ENCODE measurements at places on chromosomes 11 and 22. TPM values are rescaled to one million over a fixed set of nuclear protein-coding genes. Genes with fewer than 3 reads are reported as not detected.

GRCh38 chr11:46560300-46560991 is 33.4 kb downstream of the AMBRA1 start:
- DNase-seq: no peak

GRCh38 chr11:134764966-134765365 is 352.9 kb upstream of the B3GAT1 start:
- DNase-seq: no peak

GRCh38 chr11:67634366-67635230 is 4.9 kb upstream of the NUDT8 start:
- DNase-seq: peak; percentile 52

GRCh38 chr11:81072273-81072672 is 1631.4 kb upstream of the TENM4 start:
- no peak for DNase-seq

DNA sequence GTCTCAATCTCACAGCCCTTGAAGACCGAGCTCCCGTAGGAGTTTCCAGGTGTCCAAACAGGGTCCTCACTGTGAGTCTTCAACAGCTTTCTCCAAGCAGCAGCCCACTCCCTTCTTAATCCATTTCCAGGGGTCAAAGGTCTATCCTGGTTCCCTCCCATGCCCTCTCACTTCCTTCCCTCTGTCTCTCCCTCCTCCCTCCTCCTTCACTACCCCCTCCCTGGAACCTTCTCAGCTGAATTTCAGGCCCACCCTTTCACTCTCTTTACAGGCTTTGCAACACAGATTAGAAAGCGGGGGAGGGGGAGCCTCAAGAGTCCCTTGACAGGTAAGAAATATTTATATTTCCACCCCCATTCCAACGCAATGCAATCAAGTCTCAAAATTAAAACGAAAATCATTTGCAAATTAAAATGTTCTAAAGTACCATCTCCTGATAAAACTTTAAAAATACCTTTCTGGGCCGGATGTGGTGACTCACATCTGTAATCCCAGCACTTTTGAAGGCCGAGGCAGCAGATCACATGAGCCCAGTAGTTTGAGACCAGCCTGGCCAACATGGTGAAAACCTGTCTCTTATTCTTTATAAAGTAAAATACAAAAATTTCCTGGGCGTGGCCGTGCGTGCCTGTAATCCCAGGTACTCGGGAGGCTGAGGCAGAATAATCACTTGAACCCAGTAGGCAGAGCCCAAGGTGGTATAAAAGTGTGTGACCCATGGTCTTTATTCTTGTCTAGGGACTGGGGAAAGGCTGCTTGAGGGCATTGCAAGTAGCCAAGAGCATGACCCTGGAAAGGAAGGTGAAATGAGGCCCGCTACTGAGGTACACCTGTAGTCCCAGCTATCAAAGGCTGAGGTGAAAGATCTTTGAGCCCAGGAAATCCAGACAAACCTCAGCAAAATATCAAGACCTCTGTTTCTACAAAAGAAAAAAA is 865 bp upstream of the ZNF280A start:
- peak; percentile 19 for DNase-seq

- DNase-seq: no peak
These were observed 2.2 kb upstream of the SCUBE1 start for GRCh38 chr22:43345356-43345755.

MMP10 gene
- not detected for total RNA-seq

GRCh38 chr11:101717619-101718018 is 133.8 kb upstream of the TRPC6 start:
- no peak for DNase-seq

ART1 gene
- 0.07 TPM for total RNA-seq

- DNase-seq: no peak
These were observed 22.0 kb upstream of the OR8B8 start for GRCh38 chr11:124467381-124467927.

DNA sequence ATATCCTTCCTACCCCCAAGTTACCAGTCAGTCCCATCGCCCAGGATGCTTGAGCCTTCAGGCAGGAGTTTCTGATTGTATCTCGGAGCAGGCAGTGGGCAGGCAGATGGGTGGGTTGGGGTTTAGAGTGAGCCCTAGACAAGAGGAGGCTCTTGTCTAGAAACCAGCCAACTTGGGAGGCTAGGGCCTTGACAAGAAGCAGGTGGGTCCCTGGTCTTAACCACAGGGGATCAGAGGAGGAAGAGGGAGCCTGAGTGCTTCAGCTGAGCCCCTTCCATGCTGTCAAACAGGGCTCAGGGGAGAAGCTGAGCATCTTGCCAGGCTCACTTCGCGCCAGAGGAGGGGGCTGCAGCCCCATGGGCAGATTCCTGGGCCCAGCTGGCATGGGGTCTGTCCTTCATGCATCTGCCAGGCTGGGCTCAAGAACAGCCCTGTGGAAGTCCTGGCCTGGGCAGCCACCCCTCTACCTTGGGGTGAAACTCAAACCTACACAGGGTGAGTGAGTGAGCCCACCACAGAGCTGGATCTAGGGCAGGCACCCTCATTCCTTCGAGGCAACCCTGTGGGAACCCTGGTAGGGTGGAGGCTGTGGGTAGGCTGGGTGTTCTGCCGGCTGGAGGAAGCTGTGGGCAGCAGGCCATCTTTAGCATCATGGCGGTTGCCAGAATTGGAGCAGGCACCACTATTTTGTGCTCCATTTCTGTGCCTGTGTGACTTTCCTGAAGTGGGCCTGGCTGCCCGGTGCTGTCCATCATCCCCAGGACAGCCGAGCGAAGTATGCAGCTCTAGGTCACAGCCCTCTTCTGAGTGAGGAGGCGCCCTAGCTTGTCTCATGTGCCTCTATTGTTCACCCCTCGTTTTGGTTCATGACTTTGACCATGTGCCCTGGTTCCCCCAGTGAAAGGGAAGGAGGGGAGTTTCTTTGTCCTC is 108.1 kb downstream of the MORC2 start:
- DNase-seq: peak; percentile 57

DNA sequence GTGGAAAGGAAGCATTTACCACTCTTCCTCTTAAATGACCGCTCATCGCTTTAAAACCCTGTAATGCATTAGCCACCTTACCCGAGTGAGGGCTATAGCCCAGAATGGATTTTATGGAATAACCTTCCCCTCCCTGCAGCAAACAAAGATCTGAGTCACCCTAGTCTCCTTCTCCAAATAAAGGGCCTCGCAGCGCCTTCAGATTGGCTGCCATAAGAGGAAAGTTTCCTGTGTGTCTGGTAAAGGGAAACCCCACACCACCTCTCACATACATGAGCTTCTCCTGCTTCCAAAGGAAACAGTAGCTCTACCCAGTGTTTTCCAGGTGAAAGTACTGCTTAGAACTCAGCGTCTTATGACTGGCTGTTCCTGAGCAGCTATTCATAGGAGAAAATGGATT is 47.8 kb downstream of the PPP2R1B start:
- no peak for DNase-seq

- peak; percentile 17 for DNase-seq
These were observed 144.9 kb downstream of the BCR start for GRCh38 chr22:23325183-23325582.

DNA sequence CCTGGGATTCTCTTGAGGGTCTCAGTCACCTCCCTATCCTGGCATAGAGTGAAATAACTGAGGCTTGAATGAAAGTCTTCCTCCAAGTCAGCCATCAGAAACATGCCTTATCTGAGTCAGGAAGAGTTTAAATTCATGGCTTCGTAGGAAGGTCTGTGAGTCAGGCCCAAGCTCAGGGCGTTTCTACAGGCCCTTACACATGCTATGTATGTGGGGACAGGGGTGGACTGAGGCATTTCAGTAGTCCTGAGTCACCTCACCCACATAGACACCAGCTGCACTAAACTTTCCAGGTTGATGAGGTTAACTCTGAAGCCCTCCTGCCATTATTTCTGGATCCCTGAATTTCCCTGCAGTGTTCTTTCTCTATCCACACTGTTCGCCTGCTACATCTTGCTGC is 134.6 kb upstream of the RCN1 start:
- DNase-seq: no peak

DNA sequence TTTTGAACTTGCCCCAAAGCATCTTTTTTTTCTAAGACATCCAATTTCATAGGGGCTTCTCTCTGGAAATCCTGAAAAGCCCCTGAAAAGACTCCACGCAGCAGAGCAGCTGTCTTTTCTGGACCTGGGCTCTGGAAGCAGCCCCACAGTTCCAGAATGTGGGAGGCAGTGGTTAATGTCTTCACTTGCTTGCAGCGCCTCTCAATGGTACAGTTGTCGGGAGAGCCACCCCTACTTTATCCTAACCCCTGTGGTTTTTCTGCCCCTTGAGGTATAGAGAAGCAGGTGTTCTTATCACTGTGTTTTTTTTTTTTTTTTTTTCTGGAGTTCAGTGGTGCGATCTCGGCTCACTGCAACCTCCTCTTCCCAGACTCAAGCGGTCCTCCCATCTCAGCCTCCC is 83.4 kb upstream of the SORL1-AS1 start:
- no peak for DNase-seq

LUZP2 gene
- 0.18 TPM for total RNA-seq

GRCh38 chr11:94722735-94723134 is 45.4 kb upstream of the AMOTL1 start:
- no peak for DNase-seq

HORMAD2 gene
- not detected for total RNA-seq

NPAS4 gene
- not detected for total RNA-seq

DNA sequence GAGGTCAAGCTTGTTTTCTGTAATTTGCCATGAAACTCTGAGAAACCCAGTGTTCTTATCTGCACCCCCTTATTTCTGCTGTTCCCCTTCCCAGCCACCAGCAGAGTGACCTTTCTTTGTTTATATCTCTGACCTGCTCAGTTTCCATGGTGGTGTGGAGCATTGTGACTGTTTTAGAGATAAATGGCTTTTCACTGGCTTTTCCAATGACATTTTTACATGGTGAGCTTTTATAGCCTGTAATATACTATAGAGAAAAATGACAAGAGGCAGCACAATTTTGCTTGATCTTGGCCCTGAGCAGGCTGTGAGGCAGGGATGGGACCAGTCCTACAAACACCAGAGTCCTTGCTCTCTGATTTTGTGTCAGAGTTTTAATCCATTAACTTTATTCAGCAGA is 233.9 kb downstream of the FAT3 start:
- no peak for DNase-seq

GRCh38 chr11:44713022-44713421 is 13.7 kb upstream of the TSPAN18 start:
- no peak for DNase-seq

DNA sequence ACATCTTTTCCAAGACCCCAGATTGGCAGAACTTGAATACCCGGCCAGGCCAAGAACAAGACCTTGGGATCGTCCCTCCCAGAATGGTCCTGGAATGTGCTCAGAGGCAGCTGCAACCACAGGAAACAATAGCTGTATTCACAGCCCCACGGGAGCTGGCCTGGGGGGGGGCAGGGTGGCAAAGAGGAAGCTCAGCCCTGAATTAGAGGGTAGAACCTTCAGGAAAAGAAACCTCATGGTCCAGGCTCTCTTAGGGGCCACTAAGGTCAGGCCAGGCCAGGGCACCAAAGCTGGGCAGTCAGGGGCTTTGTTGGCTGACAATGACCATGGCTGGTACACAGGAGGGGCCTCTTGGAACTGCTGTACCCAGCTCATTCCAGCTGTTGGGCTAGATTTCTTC is 17.3 kb downstream of the RPL27A start:
- no peak for DNase-seq

DLG2 gene
- 1.8 TPM for total RNA-seq

MS4A6A gene
- total RNA-seq: not detected

- peak; percentile 50 for DNase-seq
These were observed 4.1 kb upstream of the B4GALNT4 start for GRCh38 chr11:364991-365725.

MS4A12 gene
- total RNA-seq: not detected

- no peak for DNase-seq
These were observed 26.6 kb downstream of the PARVA start for GRCh38 chr11:12403997-12404350.

DNA sequence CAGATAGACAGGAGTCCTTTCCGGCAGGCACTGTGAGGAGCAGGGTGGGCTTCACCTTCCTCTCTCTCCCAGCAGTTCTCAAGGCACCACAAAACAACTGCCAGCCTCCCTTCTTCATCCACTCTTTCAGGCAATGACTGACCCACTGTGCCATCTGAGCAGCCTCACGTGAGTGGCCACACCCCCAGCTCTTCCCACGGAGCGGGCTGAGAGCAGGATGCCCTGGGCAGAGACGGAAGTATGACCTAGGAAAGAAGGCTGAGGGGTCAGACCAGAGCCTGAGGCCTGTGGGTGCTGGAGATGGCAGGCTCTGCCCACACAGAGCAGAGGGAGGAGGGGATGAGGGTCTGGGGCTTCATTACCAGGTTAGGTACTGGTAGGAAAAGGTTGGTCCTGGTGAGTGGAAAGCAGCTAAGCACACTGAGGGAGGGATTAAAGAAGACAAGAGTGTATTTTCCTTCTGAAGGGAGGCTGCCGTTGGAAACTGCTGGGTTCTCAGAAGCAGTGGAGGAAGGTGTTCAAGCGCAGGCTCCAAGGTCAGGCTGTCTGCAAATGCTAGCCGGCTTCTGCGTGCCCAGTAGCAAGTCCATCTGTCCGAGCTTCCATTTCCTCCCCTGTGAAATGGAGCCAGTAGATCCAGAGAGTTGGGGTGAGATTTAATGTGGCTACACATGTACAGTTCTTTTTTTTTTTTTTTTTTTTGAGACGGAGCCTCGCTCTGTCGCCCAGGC is 4.6 kb downstream of the NLRP6 start:
- DNase-seq: no peak

DNA sequence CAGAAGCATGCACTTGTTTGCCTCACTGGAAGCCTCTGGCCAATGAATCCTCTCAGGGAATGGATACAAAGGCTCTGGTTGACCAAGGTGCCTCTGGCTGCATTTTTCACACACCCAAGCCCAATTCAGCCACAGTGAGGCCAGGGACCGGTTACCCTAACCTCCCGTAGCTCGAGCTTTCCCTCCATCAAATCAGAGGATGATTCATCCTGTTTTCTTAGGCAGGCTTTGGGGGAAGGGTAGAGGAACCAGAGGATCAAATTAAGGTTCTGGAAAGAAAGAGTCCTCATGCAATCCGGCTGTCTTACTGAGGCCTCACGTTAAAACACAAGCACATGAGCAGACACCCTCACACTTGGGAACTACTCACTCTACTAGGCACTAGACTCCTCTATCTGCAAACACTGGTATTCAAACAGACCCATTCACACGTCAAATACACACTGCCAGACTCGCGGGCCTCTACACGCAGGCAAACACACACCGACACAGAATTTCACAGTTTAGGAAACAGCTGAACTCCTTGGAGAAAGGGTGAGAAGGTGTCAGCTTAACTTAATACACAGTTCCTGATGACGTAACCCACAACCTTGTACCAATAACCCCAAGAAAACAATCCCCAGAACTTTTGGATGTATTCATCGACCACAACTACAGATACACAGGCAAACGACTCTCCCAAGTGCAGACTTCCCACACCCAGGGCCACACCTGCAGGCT is 12.4 kb downstream of the NRXN2 start:
- no peak for DNase-seq

DNA sequence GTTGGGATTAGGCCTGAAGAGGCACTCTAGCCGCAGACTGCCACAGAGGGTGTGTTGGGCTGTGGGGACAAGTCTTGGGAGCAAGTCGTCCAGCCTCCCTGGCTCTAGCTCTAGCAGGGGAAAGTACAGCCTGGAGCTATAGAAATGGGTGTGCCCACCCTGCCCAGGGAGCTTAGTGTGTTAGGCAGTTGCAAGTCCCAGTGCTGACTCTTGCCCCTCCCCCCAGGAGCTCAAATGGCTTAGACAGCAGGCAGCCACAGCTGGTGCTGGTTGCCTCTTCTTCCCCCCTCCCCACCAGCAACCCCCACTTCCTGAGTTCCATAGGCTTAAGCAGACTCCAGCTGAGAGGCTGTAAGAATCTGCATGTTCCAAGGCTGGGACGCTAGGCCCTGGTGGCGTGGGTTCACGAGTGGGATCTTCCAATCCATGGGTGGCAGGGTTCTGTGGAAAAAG is 61.2 kb downstream of the GUCY1A2 start:
- peak; percentile 10 for DNase-seq

APOL6 gene
- total RNA-seq: 0.07 TPM

- no peak for DNase-seq
These were observed 3.1 kb downstream of the BCO2 start for GRCh38 chr11:112178428-112178827.

TRIM48 gene
- total RNA-seq: not detected

All from H7 (cell line).